ENCODE measurements at places on chromosomes 6 and 20.

- no peak for DNase-seq
Measured at GRCh38 chr6:144893680-144894151, 608.6 kb downstream of the UTRN start.

- no peak for DNase-seq
Measured at GRCh38 chr6:107800564-107801164, 23.4 kb downstream of the SCML4 start.

GRCh38 chr6:30778001-30778635 is 33.8 kb upstream of the IER3 start:
- DNase-seq: no peak

DNA sequence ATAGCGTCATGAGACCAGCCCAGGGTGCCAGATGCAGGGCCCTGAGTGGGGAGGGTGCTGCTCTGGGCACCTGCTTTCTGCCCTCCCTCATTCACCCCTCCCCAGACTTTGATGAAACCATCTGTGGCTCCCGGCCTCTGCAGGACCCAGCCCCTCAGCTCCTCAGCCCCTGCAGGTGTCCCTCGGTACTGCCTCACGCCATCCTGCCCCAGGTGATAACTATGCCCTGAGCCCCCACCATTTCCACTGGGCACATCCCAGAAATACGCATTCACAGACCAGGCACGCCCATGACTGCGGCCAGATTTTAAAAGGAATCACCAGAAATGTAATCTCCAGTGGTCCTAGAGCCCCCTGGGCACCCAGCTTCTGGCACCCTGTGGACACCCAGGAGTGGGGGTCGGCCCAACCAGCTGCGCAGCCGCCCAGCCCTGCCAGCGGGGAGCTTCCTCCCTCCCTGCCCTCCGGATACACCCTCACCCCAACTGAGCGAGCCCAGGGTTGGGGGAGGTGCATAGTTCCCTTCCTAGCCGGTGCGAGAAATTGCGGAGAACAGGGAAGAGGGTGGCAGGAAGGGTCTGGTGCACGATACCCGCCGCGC is 615 bp upstream of the NTSR1 start:
- peak; percentile 16 for DNase-seq

DNA sequence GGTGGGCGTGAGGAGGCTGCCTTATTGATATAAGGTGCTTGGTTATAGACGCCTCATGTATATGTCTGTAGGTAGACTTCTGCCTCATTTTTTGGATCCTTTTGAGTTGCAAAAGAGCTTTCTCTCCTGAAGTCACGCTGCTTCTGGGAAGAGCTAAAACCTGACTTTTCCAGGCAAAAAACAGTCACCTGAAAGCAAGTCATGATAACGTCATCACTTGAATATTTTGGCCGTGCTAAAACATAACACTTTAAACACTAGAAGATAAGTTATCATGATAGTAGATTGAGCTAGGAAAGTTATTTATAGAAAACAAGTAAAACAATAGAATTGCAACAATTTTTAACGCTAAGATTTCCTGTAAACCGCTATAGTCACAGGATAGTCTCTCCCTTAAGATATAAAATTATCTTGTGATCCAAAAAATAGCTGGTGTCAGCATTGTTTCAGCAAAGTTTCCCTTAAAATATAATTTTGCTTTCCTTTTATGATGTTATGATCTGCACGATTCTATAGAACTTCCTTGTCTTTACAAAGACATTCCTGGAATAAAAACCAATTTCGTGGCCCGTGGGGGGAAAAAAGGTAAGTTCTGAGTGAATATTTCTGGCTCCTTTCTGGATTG is 69.0 kb upstream of the AKAP12 start:
- DNase-seq: no peak

DNA sequence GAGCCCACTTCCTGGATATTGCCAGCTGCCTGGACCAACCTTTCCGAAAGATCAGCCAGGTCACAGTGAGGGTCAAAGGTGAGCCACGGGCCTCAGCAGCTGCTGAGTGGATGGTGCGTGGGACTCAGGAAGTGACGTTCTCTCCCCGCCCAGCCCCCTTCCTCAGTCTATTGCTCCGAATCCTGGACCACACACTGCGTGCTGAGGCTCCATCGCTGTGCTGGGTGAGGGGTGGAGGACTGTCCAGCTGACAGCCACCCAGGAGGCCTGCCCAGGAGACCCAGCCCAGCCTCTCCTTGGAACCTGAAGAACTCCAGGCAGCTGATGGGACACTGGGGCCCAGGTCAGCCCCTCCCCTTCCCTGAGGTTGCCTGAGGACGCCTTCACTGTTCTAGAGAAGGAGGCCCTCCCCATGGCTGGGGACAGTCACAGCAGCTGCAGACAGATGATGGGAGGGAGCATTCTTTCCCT is 94.4 kb upstream of the CD93 start:
- no peak for DNase-seq

DNA sequence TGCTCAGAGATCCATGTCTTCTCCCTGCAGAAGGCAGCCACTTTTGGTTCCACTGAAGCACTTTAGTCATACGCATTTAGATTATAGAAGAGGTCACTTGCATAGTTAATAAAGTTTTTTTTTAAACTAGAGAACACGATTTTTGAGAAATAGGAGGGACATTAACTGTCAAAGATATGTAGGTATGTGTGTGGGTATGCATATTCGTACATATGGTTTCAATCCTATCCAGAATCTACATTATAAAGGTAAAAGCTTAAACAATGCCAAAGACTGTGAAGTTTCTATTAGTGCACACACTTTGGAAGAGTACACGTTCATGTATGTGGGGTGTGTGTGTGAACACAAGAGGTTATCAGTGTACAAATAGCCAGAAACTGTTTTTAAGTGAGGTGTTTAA is 103.2 kb downstream of the BTBD3 start:
- DNase-seq: no peak

DNA sequence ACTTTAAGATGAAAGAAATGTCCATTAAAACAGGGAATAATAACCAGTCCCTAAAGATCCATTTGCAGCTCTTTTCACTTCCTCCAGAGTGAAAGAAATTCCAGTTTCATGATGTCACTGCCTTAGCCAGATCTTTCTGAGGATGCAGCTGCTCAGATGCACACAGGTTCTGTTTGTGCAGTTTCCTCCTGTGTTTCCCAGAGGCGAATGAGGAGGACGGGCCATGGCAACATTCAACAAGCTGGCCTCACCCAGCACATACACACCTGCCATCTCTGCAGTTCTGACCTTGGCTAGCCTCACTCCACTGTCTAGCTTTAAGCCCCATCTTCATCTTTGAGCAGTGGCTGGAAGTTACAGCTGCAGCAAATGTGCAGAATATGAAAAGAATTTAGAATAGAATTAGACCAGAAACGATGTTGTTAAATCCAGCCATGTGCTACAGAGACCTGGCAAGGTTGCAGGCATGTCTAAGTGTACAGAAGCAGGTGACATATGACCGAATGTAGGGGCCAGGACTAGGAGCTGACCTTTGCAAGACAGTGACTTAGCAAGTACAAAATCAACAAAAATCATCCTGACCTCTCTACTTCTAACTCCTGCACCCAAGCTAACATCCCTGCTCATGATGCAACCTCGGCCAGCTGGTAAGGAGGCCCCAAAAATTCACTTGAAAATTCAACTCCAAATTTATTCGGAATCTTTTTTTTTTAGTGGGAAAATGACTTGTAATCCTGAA is 35.0 kb downstream of the FAM50B start:
- no peak for DNase-seq

DNA sequence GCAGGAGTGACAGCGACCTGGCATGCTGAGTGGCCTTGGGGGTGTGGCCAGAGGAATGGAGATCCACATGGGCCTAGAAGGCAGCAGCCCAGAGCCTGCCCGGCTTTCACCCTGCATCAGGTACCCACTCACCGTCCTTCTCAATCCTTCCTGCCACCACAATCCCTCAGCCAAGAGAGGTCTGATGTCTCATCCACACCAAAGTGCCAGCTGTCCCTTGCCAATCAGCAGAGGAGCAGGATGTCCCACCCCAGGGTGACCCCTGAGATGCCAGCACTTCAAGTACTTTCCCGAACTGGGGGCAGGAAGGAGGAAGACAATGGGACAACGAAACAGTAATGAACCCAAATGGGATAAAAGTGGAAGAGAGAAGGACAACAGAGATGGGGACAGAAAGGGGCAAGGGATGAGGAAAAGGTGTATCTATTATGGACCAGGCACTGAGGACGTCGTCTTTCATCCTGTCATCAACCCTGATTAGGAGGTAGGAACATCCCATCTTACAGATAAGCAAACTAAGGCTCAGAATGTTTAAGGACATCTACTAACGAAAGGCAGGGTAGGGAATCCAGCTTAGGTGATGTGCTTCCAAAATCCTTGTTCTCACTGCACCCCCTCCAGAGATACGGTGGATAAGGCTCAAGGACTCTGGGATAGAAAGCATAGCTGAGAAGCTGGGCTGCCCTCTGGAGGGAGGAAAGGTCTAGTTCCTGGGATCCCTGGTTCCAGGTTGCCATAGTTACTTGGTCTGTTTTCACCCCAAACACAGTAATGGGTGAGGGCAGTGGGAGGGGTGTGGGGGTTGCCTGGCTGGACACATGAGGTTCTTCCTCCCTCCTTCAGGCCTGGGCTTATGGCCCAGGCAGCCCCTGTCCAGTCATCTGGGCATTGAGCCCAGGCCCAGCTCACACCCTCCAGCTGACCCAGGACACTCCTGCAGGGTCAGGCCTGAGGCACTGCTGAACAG is 4.5 kb upstream of the TNXB start:
- DNase-seq: no peak

- DNase-seq: no peak
Measured at GRCh38 chr6:80974579-80974978, 777.9 kb downstream of the TENT5A start.

DNA sequence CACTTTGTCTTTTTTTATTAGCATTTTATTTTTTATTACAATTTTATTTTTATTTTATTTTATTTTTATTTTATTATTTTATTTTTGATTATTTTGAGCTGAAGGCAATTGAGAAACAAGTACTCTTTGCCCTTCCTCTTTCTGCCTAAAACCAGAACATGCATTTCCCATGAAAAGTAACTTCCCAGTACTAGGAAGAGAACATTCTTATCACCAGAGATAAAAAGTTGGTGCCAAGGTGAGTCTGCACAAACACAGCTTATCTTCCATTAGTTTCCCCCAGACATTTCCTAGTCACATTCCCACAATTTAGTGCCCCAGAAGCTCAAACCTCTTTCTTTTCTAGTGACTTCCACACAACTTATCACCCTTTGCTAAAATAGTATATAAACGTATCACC is 84.8 kb downstream of the CD24 start:
- no peak for DNase-seq

DNA sequence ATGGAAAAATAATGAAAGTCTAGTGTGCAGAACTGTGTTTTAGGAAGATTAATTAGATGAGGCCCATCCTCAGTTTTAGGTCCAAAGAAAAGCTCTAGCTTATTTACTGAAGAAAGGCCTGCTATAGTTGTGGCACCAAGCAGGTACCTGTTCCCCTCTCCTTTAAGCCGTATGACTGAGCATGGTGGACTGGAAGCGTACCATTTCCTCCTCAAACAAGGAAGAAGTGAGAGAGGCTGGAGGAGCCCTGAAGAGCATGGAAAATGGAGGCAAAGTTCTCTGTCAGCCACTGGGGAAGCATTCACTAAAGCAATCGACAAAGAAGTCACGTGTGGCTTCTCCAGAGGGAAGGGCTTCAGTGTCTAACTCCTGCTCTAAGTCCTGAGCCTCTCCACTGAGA is 100.2 kb downstream of the MAN1A1 start:
- no peak for DNase-seq

- DNase-seq: no peak
Measured at GRCh38 chr6:163965426-163966348, 551.2 kb downstream of the QKI start.

GRCh38 chr20:61546641-61547040 is 294.6 kb downstream of the CDH4 start:
- no peak for DNase-seq

DNA sequence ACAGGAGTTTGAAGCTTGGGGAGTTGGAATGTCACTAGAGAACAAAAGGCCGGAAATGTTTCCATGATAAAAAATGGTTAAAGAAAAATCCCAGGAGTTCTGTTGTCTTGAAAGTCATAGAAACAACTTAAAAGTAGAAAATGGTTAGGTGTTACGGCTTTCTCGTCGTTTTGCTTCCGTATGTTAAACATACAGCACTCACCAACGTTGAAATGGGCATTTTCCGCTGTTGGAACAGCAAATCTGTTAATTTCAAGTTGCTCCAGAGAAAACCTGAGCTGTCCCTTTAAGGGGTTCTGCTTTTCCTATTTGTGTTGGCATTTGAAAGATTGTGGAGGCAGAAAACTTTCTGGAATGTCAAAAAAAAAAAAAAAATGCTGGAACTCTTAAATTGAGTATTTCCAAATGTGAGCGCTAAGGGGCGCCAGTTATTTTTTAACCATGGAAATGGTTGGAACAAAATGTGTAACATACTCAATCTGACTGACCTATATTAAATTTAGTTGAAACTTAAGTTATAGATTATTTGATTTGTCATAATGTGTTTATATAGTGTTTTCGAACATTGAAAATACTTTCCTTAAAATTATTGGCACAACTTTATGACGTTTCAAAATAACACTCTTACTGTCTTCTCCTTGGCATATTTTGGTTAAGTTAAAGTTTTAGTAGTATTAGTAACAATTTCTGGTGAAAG is 2.2 kb downstream of the QKI start:
- DNase-seq: peak; percentile 26

- DNase-seq: no peak
Measured at GRCh38 chr6:33915134-33915533, 111.3 kb upstream of the MLN start.

DNA sequence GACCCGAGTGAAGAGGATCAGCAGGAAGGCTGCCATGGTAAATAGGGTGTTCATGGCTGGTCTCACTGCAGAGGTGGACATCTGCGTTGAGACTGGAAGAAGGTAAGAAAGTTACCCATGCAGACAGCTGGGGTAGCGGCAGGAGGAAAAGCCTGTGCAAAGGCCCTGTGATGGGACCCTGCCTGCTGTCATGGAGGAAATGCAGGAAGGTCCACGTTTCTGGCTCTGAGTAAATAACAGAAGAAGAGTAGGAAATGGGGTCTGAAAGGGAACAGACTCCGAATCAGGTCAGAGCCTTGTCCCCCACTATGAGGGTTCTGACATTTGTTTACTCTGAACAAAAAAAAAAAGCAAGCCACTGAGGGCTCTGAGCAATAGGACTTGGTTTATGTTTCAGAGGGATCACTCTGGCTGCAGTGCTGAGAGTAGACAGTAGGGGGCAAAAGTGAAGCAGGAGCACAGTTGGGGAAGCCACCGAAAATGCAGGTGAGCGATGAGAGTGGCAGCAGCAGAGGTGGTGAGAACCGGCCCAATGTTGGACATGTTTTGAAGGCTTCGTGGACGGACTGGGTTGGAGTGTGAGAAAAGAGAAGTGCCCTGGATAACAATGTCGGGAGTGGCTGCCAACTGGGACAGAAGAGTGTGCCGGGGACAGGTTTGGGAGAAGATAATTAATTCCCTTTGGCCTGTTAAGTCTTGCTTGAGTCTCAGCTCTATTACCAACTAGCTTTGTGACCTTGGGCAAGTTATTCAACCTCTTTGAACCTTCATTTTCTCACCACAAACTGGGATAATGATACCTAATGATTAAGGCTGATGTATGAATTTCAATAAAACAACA is 57.9 kb upstream of the MAP7 start:
- peak; percentile 63 for DNase-seq
